ENCODE measurements at places on chromosomes 12 and 14.
A peak's percentile ranks its signal among the peaks of the same experiment; 100 is the strongest.

DNA sequence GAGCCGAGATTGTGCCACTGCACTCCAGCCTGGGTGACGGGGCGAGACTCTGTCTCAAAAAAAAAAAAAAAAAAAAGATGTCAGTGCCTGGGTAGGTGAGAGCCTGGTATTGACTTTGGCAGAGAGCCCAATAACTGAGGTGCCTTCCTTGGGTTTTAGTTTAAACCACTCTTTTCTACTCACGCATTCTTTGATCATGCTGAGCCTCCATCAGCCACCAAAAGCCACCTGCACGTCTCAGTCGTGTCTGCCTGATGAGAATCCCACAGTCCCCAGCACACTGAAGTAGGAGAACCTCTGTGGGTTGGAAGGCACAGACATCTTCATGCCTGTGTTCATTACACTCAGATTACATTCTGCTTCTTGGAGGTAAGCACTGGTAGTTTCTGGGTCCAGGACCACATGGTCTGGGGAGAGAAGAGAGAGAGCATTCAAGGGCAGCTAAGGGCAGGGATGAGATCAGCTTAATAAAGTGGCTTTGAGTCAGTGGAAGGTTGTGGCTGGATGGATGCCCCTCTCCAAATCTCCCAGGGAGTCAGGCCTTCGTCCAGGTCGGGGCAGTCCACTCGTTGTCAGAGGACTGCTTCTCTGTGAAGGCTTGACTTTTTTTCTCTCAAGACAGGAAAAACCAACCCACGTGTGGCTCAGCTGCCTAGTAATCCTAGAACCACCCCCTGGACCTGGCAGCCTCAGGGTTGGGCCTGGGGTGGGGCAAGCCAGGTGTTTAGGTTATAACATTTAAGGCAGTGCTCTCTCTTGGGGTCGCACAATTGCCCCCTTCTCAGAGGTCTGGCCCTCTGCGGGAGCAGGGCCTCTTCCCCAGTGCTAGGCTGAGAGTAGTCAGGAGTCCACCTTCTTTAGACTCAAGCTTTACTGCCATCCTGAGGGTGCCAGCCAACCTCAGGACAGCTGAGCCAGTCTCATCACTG is 32.6 kb upstream of the MAX start:
- no peak for DNase-seq

GRCh38 chr12:7219599-7220243 is 30.2 kb downstream of the PEX5 start:
- DNase-seq = peak; percentile 62

GRCh38 chr14:91521061-91521640 is 11.0 kb upstream of the PPP4R3A start:
- DNase-seq = no peak

GRCh38 chr14:99792210-99792535 is 1.0 kb upstream of the EML1 start:
- DNase-seq = no peak

GRCh38 chr12:65279369-65280112 is 1.1 kb downstream of the MSRB3 start:
- no peak for DNase-seq

- no peak for DNase-seq
These were observed 445.4 kb upstream of the OR4E1 start for GRCh38 chr14:22118899-22119477.

DNA sequence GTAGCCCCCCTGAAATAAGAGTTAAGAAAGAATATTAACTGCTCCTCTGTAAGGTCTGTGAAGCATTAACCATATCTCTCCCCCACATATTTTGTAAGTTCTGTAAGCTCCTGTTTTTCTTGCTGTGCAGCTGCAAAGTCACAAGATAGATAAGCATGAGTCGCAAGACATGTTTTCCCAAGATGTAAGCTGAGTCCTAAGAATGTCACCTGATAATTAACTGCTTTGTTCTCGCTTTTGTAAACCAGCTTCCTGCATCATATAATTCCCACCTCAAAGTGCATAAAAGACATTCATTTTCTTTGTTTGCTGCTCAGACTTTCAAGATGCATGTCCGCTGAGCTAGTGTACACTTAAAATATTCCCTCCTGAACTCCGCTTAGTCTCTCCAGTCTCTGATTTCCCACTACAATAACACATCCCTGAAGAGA is 27.0 kb upstream of the PHC1 start:
- no peak for DNase-seq

DNA sequence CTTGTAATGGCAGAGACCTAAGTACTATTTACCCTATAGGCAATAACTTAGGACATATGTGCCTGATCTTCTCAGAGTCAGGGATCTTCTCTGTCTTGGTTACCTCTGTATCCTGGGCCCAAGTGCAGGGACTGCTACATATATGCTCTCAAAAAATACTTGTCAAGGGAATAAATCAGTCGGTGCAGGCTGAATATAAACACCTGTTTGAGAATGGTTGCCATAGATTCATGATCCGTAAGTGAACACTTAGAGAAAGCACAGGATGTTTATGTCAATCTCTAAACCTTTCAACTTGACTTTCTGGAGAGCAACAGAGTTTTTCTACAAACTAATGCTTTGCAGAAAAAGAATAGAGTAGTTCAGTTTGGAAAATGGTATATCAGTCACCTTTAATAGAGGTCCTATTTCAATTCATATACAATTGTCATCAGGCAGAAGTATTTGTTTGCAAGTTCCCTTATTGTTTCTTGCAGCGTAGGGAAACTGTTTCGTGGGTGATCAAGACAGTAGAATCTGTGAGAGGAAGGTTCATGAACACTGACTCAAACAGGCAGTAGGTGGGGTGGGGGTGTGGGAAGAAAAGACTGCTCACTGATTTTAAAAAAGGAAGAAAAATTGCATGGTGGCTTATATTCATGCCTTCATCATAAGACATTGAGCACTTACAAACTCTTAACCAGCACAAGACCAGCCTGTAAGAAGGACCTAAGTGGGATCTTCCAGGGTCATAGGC is 6.0 kb upstream of the UBE2N start:
- DNase-seq = no peak

GRCh38 chr14:76320486-76320885 is 55.5 kb upstream of the ESRRB start:
- DNase-seq = no peak

DNA sequence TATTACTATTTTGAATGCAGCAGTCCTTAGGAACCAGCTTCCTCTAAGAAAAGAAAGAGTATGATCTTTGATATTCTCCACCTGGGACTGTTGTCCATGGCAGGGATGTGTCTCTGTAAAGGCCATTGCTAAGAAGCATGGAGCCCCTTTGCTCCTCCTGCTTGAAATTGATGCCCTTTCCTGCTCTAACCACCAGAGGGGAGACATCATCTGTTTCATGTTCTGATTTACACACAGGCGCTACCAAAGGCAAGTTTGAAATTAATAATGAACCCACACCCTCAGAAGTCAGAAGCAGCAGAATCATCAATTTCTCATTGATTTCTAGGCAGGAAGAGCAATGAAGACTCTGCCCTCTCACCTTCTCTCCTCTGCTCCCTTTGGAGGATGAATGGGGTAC is 253.8 kb downstream of the RMST start:
- DNase-seq = no peak

DNA sequence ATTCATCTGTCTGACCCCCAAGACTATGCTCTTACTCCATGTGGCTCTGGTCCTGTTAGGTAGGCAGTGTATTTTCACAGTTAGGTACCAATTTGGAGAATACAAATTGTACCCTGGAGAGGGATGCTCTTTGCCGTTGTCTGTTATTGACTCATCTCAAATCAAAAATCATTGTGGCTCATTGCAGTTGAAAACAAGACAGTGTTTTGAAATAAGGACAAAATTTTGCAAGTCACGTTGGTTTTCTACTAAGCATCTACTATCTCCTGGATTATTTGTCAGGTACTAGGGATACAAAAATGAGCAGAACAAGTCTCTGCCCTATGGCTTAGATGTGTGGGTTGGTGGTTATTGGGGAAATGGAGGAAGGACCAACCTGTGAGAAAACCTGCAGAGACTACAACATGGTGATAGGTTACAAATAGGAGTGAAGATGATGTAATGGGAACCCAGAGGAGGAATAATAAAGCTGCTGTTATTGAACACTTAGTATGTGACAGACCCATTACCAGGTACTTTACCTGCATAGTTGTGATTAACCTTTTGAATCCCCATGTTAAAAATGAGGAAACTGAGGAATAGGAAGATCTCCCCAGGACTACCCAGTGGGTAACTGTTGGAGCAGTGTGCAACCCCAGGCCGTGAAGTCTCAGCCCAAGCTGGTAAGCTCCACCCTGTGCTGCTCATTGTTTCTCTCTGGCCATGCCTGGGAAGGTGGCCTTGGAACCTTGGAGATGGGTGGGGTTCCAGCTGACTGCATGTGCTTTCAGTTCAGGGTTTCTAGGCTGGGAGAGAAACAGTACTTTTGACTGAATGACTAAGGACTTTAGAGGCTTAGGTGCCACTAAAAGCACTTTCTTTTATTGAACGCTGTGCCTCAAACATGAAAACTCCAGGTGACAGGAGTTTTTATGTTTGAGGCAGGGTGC is 72.9 kb upstream of the SRSF5 start:
- no peak for DNase-seq

DNA sequence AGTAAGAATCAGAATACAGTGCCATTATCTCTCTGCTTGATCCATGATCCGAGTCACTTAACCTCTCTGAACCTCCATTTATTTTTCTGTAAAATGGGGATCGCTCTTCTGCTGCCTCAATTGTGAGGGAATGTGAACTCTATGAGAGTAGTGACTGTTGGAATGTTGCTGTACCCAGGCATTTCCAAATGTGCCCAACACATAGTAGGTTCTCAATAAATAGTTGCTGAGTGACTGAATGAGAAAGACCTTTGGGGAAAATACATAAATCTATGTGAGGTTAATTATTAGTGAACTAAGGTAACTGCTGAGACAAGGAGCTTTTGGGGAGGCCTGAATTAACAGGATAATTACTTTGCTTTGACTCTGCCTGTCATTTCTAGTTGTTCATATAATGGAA is 33.9 kb upstream of the NR1H4 start:
- DNase-seq = no peak

DNA sequence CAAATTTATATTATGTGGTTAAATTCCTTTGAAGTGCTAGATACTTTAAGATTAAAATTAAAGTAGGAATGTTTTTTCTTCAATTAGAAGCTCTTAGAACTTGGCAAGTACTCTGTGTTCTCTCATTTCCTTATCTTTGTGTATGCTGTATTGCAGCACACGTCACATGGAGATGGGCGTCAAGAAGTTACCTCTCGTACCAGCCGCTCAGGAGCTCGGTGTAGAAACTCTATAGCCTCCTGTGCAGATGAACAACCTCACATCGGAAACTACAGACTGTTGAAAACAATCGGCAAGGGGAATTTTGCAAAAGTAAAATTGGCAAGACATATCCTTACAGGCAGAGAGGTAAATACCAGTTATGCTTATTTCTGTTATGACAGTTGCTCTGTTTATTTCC is 19.7 kb downstream of the MARK3 start:
- DNase-seq = no peak

DNA sequence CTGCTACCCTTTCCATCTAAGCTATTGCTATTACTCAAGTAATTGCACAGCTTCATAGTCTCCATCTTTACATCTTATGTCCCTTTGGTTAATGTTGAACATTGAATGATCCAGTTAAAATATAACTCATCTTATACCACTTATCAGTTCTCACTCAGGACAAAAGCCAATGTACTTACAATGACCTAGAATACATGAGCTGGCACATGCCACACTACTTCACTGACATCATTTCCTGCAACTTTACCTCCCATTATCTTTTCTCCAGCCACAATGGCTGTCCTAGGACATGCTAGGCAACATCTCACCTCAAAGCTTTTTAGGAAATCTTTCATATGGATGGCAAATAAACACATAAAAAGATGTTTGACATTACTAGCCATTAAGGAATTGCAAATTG is 309.2 kb downstream of the FOXG1 start:
- DNase-seq = no peak

DNA sequence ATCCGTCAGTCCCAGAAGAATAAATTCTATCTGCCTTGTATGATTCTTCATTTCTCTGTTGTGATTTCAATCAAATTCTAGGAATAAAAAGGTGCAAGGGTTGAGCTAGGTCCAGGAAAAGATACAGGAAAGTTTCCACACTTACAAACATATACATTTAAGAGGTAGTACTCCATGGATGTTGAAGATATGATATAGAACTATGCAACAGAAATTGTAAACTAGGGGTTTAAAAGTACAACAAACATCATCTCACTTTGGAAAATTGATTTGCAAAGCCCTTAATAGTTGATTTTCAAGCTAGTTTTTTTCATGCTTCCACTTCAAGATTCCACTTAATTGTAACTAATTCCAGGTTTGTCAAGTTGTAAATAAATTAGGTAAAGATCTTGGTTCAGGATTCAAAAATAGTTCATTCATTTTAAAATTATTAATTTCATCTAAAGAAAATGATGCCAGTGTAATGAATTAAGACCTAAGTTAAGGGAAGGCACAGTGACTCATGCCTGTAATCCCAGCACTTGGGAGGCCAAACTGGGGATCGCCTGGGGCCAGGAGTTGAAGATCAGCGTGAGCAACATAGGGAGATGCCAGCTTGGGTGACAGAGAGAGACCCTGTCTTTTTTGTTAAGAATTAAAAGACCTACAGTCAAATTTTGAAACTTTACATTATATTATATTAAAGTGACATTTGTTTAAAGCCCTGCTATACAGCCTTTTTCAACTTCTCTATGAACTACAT is at the start of gene OR6C70:
OR6C70 (minus strand) TSS at position 51 of the 742 bp plus-strand sequence; CDS start at position 51, 0 bp downstream.
- no peak for DNase-seq

DNA sequence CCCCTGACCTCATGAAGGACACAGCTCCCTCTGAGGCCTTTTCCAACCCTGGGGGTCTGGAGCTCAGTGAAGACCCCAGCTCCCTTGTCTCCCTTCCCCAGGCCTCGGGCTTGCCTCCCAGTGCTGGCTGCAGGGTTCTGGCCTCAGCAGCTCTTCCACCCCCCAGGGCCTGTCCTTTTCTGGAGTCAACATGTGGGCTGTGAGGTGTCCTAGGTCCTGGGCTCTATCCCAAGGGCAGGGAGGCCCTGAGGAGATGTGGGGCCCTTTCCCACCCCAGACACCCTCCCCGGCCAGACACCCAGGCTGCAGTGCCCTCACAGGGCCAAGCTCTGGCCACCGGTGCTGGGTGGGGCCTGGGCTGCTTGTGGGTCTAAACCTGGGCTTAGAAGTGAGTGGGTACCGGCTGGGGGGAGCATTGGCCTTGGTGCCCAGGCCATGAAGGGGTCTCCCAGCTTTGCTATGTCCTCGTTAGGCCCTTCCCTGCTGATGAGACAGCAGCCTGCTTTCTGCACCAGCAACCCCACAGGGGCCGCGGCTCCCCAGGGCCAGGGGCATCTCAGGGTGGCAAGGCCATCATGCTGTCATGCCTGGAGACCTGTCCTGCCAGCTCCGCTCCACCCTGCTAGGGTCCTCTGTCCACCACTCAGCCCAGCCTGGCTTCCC is 2.7 kb upstream of the CRIP2 start:
- DNase-seq = no peak

DNA sequence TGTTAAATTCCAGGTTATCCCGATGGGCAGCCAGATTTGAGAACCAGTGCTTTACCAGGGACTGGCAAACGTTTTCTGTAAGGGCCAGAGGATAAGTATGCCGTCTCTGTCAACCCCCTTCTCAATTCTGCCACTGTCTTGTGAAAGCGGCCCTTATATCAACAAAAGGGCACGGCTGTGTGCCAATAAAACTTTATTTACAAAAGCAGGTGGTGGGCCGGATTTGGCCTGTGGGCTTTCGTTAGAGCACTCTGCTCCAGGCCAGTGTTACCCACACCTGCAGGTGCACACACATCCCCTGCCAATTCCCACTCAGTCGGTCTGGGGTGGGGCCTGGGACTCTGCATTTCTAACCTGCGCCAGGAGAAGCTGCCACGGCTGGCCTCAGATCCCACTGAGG is 111.2 kb downstream of the RFLNA start:
- no peak for DNase-seq

GRCh38 chr14:101123618-101124510 is 220.3 kb upstream of the RTL1 start:
- DNase-seq = no peak

Measured in activated T-cell treated with anti-CD3 and anti-CD28 coated beads for 1 hour (primary cell).